NCI-H82 (cell line): ENCODE measurements at places on chromosomes 16 and 17.

- DNase-seq: no peak
These were observed 113.0 kb downstream of the GOSR1 start for GRCh38 chr17:30590081-30590733.

- no peak for DNase-seq
These were observed 19.2 kb downstream of the RNF213 start for GRCh38 chr17:80279895-80280294.

GRCh38 chr16:84890427-84890826 is 70.6 kb downstream of the CRISPLD2 start:
- no peak for DNase-seq

- DNase-seq: no peak
These were observed 30.2 kb downstream of the WDR59 start for GRCh38 chr16:74954763-74955162.

- peak; percentile 75 for DNase-seq
These were observed 57.0 kb downstream of the ABR start for GRCh38 chr17:1122533-1123392.

DNA sequence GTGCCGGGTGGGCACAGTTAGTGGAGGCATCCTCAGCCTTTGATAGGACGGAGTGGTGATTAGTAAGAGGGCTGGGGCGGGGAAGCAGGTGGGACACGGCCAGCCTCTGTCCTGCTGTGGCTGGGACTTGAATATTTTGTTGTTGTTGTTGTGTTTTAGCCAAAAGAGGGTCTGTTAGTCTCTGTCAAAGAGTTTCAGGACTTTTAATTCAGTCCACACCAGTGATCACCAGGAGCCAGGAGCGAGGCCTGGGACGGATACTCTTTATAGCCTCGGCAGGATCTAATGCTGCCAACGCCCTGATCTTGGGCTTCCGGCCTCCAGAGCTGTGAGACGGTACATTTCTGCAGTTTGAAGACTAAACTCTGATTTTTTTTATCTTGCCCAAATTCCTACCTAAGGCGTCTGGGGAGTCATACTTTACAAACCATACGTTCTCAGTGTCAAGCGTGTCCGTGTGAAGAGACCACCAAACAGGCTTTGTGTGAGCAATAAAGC is 2.9 kb upstream of the RNF213 start:
- peak; percentile 34 for DNase-seq

GRCh38 chr17:64281962-64282752 is 19.1 kb upstream of the TEX2 start:
- DNase-seq: peak; percentile 90

DNA sequence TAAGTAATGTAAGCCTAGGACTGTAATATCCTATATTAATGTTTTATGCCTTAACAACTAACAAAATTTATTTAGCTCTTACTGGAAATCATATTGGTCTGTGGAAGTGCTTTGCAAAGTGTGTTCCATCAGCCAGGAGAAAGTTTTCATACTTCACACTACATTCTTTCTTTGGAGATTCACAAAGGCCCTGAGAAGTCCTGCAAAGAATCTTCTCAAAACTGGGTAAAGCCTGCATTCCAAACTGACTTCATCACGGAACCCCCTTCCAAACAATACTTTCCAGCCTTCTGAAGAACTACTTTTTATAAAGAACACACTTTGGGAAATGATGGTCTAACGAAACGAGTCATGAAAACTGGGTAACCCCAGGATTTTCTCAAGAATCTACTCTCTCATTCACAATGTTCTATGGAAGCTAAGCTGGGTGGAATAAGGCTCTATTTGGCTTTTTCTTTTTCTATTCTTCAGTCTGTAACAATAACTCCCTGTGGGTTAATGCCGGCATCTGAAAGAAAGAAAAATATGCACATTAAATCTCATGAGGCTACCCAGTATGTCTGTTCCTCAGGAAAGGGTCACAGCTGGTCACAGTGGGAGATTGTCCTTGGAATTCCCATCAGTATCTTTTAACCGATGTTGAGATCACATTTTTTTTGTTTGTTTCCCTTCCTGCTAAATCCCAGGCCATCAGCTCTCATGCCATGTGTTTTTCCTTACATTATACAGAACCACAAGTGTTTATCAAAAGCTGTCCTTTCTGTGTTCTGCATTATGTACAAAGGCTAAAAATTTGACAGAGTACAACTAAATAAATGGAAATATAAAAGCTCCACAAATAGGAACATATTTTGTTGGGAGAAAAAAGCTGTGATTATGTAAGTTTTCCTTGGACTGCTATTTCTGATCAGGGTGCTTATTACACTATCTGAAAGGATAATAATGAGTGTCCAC is 12.8 kb upstream of the AKAP1 start:
- DNase-seq: no peak

DNA sequence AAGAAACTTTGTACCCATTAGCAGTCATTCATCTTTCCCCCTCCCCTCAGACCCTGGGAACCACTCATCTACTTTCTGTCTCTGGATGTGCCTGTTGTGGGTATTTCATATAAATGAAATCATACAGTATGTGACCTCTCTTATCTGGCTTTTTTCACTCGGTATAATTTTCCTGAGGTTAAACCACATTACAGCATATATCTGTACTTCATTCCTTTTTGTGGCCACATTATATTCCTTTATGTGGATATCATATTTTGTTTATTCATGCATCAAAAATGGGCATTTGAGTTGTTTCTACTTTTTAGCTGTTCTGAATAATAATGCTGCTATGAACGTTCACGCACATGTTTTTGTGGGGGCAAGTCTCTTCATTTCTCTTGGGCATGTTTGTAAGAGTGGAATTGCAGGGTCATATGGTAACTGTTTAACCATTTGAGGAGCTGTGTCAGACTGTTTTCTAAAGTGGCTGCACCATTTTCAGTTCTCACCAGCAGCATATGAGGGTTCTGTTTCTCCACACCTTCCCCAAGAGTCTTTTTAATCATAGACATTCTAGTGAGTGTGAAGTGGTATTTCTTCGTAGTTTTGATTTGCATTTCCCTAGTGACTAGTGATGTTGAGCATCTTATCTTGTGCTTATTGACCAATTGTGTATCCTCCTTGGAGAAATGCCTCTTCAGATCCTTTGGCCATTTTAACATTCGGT is 3.8 kb downstream of the SNX29 start:
- no peak for DNase-seq

- no peak for DNase-seq
These were observed 143.0 kb downstream of the XYLT1 start for GRCh38 chr16:17327664-17328335.

DNA sequence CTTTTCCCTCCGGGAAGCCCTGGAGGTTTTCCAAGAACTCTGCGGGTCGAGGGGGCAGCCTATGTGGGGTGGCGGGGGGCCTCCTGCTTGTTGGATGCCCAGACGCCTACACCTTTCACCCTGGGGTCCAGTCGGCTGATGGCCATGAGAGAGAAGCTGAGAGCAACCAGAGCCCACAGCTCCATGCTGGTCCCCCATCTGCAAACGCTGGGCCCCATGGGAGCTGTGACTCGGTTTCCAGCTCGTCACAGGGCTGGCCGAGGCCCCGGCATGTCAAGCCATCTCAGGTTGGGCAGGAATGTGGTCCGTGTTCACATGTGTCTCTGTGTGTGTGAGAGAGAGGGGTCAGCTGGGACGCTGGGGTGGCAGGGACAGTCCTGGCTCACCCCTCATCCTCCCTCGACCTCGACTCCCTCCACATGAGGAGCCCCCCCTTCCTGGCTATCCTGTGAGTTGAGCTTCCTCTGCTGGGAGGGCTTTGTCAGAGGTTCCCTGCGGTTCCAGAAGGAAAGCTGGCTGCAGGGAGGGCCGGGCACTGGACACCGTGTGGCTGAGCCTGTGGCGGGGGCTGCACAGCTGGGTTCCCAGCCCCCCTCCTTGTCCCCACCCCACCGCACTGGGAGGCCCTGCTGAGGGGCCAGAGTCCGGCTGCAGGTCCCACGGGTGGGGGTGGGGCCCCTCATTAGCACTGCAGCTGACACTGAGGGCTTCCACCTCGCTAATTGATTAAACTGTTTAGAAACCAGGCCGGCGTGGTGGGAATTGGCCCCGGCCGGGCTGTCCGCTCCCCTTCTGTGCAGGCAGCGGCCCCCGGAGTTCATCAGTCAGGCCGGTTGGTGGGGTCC is 19.1 kb downstream of the METRNL start:
- DNase-seq: peak; percentile 27

DNA sequence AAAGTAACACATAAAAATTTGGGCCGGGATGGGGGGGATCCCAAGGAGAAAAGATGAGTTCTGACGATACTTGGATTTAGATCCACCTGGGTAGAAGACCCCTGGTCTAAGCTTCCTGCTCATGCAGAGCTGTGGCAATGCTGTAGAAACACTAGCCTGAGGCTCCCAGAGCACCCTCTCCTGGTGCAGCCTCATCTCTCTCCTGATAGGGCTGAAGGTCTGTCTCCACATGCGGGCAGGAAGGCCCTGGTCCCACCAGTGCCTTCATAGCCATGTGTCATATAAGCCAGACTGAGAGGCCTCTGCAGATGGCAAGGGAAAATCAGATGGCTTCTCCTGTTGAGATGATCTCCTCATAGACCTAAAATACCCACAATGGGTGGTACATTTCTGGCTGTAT is 518.0 kb upstream of the ZFHX3 start:
- DNase-seq: no peak

GRCh38 chr16:3645504-3646347 is 8.8 kb upstream of the DNASE1 start:
- no peak for DNase-seq

DNA sequence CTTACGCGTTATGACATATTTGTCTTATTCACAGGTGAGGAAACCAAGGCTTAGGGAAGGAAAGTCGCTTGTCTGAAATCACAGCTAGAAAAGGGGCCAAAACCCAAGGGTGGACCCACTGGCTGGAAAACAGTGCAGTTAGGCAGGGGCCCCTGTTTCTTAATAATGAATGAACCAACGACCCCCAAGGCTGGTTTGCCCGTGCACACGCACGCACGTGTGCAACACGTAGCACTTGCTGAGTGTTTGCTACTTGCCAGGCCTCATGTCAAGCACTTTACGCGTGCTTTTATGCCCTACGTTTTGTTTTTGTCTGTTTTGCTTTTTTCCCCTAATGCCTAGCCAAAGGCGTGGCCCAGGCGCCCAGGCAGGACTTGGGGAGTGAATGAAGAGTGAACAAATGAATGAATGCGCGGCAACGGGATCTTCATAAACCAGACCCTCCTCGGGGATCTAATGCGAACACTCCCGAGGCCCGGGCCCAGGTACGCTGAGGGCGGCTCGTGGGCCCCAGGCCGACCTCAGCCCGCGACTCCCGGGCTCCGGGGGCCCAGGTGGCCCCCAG is 571 bp upstream of the USP10 start:
- no peak for DNase-seq

- no peak for DNase-seq
These were observed 14.3 kb downstream of the EFTUD2 start for GRCh38 chr17:44884941-44885340.

DNA sequence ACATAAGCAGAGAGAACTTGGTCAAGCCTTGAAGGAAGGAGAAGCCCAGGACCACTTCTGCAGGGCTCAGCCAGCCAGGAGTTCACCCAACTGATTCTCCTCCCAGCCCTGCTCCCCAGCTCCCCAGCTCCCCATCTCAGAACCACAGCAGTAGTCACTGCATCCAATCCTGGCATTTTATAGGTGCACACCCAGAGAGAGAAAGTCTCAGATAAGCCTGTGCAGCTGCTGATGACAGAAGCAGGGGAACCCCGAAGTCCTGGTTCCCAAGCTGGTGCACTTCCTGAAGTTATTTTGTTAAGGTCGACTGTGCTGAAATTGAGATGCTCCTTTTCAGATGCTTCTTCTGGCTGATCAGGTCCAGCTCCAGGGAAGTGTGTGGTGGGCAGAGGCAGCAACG is 6.6 kb downstream of the RNF112 start:
- DNase-seq: no peak

DNA sequence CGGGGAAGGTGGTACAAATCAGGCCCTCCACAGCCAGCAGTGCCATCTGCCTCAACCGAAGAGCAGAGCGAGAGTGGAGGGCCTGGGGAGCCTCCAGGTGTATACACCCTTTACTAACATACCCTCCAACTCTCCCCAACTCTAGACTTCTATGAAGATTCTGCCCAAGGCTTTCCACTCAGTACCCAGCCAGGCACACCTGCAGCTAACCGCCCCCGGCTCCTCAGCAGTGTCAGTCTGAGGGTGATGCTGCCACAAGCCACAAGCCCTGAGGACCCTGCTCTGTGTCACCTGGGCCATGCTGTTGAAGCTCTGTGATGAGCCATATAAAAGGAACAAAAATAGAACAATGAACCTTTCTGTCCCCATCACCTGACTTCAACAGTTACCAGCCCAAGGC is 3.8 kb downstream of the CENPV start:
- DNase-seq: no peak

DNA sequence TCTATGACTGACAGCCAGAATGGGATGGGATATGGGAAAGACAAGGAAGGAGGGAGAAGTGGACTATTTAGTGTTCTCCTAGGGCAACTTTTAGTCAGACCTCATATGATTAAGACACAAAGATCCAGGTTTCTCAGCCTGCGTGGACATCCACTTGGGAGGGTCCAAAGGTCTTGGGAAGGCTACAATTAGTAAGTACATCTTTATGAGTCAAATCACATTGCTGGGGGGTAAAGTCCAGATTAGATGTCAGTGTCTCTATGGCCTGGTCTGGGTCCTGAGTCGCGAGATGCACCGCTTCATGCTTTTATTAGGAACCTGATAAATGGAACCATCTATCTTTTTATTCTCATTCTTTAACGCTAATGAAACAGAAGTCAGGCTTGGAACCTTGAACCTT is 378.4 kb upstream of the ASIC2 start:
- no peak for DNase-seq

DNA sequence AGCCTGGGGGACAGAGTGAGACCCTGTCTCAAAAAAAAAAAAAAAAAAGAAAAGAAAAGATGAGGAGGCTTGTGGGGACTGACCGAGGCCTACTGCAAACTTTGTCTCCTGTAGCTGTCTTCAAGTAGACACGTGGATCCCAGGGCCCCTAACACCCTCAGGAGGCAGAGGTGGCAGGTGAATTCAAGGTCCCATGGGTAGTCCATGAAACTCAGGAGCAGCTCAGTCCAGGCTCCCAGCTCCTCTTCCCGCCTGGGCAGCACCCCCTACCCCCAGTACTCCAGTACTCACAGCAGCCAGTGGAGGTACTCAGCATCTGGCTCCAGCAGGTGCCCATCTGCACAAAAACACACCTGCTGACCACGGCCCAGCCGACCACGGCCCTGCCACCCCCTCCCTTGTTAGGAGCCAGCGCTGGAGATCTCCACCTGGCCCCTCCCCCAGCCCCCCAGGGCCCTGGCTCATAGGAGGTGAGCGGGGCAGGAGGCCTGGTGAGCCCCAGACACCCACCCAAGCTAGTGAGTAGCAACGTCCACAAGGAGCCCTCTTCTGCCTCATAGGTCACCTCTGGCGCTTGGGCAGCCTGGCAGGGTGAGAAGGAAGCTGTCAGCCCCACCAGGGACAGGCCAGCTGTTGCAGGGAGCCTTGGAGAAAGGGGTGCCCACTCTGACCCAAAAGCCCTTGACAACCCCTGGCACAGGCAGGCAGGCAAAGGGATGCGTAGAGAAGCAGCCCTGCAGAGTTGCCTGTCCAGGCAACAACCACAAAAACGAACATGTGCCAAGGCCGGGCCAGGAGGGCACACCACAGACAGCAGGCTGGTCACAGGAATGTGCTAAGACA is 3.8 kb downstream of the MRPL38 start:
- no peak for DNase-seq

- DNase-seq: no peak
These were observed 88.0 kb downstream of the SDR42E1 start for GRCh38 chr16:81923296-81923695.

GRCh38 chr17:2058586-2059546 is 4.0 kb downstream of the HIC1 start:
- no peak for DNase-seq

- DNase-seq: no peak
These were observed 37.4 kb upstream of the EMP2 start for GRCh38 chr16:10617662-10618420.

- peak; percentile 90 for DNase-seq
These were observed 3.3 kb upstream of the CDK5R1 start for GRCh38 chr17:32483451-32484019.
